SK-N-DZ (cell line): ENCODE measurements at places on chromosomes 6 and 20.

DNA sequence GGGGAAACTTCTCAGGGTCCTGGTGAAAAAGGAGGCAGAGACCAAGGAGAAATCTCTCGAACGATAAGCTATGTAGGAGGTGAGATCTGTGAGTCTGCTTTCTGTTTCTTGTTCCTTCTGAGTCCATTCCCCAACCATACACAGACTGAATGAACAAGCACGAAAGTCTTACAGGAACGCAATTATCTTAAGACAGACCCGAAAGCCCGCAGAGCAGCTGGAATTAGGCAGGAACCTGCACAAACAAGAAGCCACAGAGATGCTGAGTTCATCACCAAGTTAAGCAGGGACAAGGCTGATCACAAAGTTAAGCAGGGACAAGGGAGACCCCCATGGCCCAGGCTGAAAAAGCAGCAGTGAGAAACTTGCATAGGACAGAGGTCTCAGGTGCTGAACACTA is 21.4 kb upstream of the NELFCD start:
- no peak for DNase-seq

DNA sequence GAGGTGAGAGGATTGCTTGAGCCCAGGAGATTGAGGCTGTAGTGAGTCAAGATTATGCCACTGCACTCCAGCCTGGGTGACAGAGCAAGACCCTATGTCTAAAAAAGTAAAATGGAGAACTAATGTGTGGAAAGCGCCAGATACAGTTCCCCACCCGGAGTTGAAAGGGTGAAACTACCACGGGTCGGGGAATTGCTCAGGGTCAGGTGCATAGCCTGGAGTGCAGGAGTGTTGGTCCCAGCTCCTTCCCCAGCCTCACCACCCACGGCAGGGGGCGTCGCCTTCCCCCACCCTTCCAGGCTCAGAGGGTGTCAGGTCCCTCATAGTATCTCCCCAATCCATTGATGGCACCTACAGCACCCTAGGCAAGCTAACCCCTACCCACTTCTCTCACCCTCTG is 26.1 kb downstream of the C20orf203 start:
- no peak for DNase-seq

GRCh38 chr6:17218023-17218748 is 63.0 kb upstream of the RBM24 start:
- no peak for DNase-seq

GRCh38 chr20:14404515-14404914 is 67.1 kb upstream of the FLRT3 start:
- DNase-seq: no peak

- DNase-seq: no peak
Measured at GRCh38 chr20:57387463-57387862, 3.7 kb upstream of the RBM38 start.

DNA sequence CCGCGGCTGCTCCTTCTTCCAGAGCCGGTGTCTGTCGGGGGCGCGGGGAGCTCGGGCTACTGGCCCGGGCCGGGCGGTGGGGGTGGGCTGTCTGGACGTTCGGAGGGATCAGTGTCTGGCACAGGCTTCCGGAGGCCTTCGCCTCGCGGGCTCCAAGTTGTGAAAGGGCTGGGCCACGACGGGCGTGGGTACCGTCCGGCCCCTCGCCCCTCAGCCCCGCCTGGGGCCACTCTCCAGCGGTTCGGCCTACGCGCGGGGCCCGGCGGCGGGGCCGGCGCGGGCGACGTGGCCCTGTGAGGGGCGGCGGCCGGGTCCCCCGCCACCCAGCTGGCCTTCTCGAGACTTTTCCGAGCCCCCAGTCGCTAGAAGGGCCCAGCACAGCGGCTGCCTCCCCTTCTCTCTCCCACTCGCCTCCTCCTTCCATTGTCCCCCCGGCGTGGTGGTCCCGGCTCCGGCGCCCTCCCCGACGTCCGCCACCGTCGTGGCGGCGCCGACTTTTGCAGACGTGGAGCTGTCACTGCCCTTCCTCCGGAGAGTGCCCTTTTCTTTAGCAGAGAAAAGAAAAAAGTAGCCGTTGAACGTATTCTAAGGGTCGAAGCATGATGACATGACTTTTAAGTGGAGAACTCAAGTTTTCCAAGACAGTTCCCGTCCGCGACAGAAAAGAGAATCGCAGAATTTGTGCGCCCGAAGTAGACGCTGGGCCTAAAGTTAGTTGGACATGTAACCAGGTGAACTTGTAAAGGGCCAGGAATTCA is 571 bp downstream of the ITCH start:
- DNase-seq: peak; percentile 22
